ENCODE measurements at places on chromosomes 6 and 20.

GRCh38 chr6:151436300-151436699, 15.6 kb downstream of the RMND1 start:
- DNase-seq: no peak

GRCh38 chr20:47677635-47678453, 107.4 kb downstream of the SULF2 start:
- peak; percentile 51 for DNase-seq

- peak; percentile 15 for DNase-seq
Observed at GRCh38 chr6:169589699-169590257, 112.1 kb downstream of the WDR27 start.

- DNase-seq: no peak
Observed at GRCh38 chr20:64237316-64237715, 18.2 kb upstream of the PCMTD2 start.

DNA sequence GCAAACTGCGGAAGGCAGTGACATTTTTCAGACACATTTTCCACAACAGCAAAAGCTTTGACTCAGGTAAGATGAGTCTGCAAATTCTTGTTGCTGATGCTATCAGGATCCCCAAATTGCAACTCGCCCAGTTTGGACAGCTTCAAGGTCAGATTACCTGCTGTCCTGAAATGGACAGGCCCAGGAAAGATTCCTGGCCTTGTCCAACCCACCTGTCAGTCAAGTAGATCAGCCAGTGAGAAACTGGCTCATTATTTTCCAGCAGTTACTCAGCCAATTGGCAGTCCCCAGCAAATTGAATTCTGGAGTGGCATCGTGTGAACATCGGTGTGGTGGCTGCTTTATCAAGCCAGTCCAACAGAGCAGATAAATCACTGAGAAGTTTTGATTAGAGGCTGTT, 84.5 kb upstream of the SNAP25 start:
- no peak for DNase-seq

GRCh38 chr6:111874025-111874415, 768 bp upstream of the FYN start:
- DNase-seq: peak; percentile 73

DNA sequence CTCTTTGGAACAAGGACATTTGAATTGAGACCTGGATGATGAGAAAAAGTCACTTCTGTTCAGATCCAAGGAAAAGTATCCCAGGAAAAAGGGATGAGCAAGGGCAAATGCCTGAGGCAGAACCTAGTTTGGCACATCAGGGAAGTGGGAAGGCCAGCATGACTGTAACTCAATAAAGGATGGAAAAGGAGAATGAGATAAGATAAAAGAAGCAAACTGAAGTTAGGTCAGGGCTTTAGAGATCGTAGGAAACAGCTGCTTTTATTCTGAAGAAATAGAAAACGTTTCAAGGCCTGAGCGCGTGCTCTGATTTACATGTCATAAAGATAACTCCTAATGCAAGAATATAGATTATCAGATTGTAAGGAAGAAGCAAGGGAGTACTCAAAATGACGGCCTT, 450.0 kb downstream of the FRK start:
- no peak for DNase-seq

DNA sequence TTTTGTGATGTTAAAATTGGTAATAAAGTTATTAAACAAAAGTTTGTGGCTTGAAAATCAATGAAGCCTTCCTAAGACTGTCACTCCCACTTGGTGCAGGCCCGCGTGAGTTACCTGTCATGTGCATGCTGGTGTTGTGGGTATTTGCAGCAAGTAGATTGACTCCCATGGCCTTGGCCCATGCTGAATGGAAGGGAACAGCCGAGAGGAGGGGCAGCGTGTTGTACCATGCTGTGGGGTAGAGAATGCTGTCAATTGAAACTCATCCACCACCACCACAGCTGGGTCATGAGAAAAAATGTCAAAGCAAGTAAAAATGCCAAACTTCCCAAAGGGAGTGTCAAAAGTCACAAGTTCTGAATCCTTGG, 12.7 kb upstream of the VNN1 start:
- no peak for DNase-seq

Data from CD4-positive, alpha-beta T cell treated with Interleukin-10 for 1 hour (primary cell).